ENCODE measurements at places on chromosomes 11 and 22. TPM values are rescaled to one million over a fixed set of nuclear protein-coding genes. Genes with fewer than 3 reads are reported as not detected.

Gene SLC16A8
- total RNA-seq: 0.34 TPM

Gene USP47
- total RNA-seq: 38.5 TPM

Gene C11orf65
- total RNA-seq: 0.49 TPM

Gene AP5B1
- 12.2 TPM for total RNA-seq

Gene ELFN2
- total RNA-seq: 0.59 TPM

Gene FBLN1
- 255 TPM for total RNA-seq

Gene OR10D3
- not detected for total RNA-seq

Gene EI24
- 68.0 TPM for total RNA-seq

Gene PTPRCAP
- not detected for total RNA-seq

Gene GCAT
- 42.1 TPM for total RNA-seq

Gene IGHMBP2
- total RNA-seq: 8.3 TPM

Gene PAAF1
- total RNA-seq: 10.7 TPM

Gene MOV10L1
- total RNA-seq: 0.56 TPM

Data from cardiac ventricle fibroblast (primary cell).